ENCODE measurements at places on chromosomes 12 and 14. TPM values are rescaled to one million over a fixed set of nuclear protein-coding genes. Genes with fewer than 3 reads are reported as not detected.

GRCh38 chr14:97401714-97402113 is 604.5 kb downstream of the VRK1 start:
- DNase-seq, result no peak

- no peak for DNase-seq
These were observed 20.9 kb downstream of the DMAC2L start for GRCh38 chr14:50333014-50333509.

DNA sequence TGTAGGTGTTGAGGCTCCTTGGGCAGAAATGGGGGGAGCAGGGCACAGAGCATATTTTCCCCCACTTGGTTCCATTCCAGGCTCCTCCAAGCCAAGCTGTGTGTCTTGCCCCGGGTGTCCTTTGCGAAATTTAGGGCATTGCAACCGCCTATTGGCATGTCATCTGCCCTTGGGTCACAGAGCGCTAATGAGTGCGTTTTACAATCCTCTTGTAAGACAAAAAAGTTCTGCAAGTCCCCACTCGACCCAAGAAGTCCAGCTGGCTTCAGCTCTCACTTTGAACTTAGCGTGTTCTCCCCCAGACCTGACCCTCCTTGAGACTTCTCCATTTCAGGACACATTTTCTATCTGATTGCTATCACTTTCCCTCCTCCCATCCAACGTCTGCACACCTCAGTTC is 6.1 kb upstream of the LRTM2 start:
- DNase-seq, result no peak

- DNase-seq, result peak; percentile 93
These were observed 318.2 kb downstream of the BCL11B start for GRCh38 chr14:98953551-98954348.

GRCh38 chr12:111120578-111120977 is 200.2 kb upstream of the MYL2 start:
- DNase-seq, result no peak

DNA sequence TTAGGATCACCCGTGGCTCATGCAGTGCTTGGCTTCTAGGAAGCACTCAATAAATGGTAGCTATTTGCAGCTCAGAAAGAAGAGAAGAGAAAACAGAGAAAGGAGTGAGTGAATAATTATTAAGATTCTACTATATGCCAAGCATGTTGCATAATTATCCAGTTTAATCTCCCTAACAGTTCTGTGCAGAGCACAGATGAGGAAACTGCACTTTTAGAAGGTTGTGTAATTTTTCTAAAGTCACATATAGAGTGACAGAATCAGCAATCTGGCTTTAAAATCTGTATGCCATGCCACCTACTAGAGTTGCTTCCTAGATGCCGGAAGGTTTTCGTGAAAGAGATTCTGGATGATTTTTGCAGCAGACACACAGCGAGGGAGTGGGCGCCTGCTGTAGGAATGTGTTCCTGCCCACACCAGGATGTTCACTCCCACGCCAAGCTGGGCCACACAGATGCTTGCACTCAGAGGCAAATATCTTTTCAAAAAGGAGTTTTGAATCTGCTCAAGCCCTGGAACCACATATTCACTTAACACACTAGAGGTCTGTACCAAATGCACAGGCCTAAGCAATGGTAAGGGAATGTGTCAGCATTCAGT is 50.2 kb upstream of the SMCO2 start:
- no peak for DNase-seq

Gene CAPS2
- 8.6 TPM for total RNA-seq

Gene TMEM179
- not detected for total RNA-seq

Gene IFNG
- not detected for total RNA-seq

GRCh38 chr14:82003426-82003825 is 469.8 kb upstream of the SEL1L start:
- DNase-seq, result no peak

DNA sequence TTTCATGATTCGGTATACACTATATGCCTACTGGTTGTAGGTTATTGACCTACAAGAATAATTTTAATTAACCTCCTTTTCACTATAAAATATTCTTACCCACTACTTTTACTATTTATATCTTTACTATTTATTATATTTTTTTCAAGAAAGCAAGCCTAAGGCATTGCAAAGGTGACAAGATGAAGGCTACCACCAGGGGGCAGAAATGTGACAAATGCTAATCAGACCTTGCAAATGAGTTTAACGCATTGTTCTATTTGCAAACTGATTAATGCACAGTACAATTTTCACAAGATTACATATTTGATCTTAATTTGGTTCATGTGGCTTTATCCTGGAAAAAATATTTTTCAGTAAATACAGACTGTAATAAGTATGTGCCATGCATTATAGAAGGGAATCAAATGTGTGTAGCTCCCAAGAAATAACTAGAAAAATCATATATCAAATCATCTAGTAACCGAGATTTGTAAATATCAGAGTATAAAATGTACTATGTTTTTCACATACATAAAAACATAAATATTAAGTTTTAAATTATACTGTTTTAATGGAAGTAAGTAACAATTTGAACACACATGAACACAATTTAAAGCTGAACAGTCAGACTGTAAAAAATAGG is 107.0 kb downstream of the ADAMTS20 start:
- no peak for DNase-seq

Gene REP15
- total RNA-seq, result 2.7 TPM

- DNase-seq, result peak; percentile 89
These were observed 10.0 kb downstream of the WNT1 start for GRCh38 chr12:48988030-48988649.

- DNase-seq, result no peak
These were observed 354.2 kb upstream of the ATP2B1 start for GRCh38 chr12:90062799-90063198.

Gene ALKBH2
- total RNA-seq, result 18.4 TPM

Gene CCDC59
- 25.8 TPM for total RNA-seq

DNA sequence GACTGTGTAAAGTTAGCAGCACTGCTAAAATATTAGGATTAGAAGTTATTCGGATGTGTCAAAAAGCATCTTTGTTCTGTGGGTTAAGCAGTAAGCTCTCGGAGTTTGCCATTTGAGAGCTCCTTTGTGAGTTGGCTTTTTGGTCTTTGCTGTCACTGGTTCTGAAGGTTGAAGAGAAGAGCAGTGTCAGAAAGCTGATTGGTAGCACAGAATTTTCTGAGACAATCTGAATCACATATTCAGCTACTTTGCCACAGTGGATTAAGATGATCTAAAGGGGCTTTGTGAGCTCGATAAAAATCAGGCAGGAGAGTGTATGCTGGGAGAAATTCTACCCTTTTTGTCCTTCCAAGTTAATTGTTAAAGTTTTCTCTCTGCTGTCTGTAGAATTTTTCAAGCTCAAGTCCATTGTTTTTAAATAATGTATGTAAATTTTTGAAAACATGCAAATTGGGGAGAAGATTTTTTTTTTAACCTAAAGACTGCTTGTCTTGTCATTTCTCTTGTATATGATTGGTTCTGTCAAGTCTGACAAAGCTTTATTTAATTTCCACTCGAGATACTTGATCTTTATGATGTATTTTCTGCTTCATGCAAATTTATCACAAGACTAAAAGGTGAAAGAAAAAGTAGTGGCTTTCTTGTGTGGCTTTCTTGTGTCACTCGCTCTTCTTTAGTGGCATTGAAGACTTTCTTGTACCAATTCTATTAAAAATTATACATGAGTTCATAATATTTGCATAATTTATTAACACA is 307.3 kb downstream of the EGLN3 start:
- no peak for DNase-seq

Gene KRT73
- total RNA-seq, result not detected

DNA sequence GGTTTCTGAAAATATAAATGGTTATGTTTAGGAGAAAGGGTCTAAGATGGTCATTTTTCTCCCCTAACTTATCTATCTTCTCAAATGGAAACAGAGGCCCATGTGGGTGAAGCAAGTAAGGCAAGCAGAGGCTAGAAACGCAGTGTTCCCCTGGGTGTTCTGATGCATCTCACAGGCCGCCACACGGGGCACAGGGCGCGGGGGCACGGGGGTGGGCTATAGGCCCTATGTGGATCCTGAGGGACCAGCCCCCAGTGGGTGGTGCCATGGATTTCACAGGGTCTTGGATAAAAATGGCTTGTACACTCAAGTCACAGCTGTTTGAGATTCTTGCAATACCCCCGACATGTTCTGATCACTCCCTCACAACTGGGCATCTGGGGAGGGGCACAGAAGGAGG is 17.7 kb downstream of the ACTN1 start:
- DNase-seq, result no peak

GRCh38 chr14:65461730-65462129 is 49.2 kb downstream of the FUT8 start:
- no peak for DNase-seq

GRCh38 chr12:39239490-39240486 is 203.1 kb downstream of the KIF21A start:
- DNase-seq, result no peak

Gene CCDC63
- total RNA-seq, result not detected

GRCh38 chr12:8941691-8942478 is 7.6 kb downstream of the M6PR start:
- no peak for DNase-seq

DNA sequence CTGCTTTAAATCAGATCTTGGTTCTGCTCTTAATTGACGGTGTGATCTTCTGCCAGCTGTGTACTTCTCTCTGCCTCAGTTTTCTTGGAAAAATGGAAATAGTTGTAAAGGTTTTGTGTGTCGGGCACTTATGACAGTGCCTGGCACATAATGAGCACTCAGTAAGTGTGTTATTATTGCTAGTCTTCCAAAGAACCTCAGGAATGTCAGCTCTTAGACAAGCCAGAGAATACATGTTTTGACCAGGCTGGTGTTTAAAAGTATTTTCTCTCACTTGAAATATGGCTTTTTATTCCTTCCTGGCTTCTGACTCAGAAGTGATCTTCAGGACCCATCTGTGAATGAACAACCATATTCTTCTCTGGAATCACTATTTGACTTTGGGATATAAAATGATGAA is 304.1 kb downstream of the SNAPC1 start:
- DNase-seq, result no peak

DNA sequence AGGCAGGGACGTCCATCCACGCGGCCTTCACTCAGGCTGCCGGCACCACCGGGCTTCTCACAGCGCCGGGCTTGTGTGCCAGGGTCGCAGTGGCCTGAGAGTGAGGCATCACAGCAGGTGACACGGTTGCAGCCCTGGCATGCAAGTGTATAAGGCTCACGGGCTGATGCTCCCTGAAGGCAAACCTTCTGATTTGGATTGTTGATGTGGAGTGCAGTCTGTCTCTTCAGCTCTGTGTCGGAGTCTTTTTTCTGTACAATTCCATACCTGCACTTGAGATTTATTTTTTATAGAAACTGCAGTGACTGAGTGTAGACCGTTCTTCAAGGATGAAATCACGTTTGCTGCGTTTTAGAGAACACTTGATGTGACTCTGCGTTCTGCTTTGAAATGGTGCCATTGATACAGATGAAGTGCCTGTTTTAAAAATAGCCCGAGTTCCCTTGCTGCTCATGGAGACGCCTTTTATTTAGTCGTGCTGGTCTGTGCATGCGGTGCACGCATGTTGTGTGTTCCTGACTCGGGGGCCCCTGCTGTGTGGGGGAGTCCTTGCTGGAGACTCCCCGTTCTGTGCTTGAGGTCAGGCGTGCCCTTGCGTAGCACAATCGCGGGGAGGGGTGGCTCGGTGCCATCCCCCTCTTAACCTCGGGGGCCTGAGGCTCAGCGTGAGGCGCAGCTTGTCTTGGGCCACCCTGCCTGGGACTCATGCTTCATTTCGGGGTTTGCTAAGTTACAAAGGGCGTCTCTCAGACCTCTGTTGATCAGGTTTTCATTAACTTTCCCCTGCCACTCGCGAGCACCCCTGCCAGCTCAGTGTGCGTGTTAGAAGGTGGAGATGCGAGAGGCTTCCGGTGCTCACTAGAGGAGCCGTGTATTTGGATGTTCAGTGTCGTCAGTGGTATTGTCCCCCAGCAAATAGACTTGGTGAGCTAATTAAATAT is 21.6 kb upstream of the AMN start:
- peak; percentile 67 for DNase-seq

DNA sequence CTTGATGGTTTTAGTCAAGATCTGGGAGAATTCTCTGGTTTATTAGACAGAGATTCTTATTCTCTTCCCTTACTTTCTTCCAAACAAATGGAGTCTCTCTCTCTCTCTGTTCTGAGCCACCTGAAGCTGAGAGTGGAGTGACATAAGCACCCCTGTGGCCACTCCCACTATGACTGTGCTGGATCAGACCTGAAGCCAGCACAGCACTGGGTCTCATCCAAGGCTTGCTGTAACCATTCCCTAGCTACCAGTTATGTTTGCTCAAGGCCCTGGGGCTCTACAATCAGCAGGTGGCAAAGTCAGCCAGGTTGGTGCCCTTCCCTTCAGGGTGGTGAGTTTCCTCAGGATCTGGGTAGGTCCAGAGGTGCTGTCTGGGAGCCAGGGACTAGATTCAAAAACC is 568.5 kb downstream of the AACS start:
- no peak for DNase-seq

GRCh38 chr12:112537710-112538396 is 119.1 kb downstream of the PTPN11 start:
- DNase-seq, result no peak

GRCh38 chr14:95761436-95761835 is 47.5 kb upstream of the TCL1A start:
- DNase-seq, result peak; percentile 0

GRCh38 chr12:22250762-22251161 is 83.7 kb downstream of the ST8SIA1 start:
- DNase-seq, result no peak

Gene TEAD4
- total RNA-seq, result 14.1 TPM

DNA sequence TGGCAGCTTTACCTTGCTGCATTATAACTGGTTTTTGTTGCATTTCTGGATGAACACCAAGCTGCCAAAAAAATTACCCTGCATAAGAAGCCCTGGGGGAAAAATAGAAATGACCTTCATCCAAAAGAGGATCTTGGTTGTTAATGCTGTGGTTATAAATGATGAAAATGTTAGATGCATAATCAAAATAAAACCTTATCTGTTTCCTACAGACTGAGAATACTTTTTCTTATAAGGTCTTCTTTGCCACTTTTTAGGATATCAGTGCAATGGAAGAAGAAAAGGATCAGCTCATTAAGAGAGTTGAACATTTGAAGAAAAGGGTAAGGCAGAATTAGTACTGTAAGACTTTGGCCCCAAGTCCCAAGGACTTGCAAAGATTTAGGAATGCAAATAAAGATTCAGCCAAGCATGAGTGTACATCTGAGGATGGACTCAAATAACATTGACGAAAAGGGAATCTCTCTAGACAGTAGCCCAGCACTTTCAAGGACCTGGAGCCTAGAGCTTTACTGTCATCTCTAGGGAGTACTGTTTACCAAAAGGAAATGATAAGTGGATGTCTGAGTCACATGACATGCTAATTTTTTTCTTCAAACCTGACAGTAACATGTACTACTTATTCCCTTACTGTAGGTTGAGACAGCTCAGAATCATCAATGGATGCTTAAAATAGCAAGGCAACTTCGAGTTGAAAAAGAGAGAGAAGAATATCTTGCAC is 10.7 kb downstream of the IFT81 start:
- DNase-seq, result no peak

DNA sequence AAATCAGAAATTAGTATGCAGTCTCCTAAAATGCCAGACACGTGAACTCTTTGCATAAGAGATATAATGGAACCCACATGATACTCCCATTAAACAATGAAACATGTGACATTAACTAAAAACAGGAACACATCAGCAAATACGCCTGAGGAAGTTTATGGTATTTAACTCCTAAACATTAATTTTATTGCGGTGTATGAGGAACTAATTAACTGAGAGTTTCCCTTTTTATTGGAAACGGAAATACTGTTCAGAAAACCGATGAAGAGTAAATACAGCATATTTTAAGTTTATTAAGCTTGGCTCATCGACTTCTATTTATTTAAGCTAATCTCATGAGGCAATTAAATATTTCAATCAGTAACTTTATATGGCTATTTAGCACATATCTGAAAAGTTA is 290.3 kb downstream of the SOX5 start:
- DNase-seq, result no peak

Gene NXPH4
- total RNA-seq, result 0.24 TPM

Gene CPNE6
- total RNA-seq, result 0.32 TPM

Data from posterior vena cava (tissue), 2 donors.